ENCODE measurements at places on chromosomes 4 and X.

DNA sequence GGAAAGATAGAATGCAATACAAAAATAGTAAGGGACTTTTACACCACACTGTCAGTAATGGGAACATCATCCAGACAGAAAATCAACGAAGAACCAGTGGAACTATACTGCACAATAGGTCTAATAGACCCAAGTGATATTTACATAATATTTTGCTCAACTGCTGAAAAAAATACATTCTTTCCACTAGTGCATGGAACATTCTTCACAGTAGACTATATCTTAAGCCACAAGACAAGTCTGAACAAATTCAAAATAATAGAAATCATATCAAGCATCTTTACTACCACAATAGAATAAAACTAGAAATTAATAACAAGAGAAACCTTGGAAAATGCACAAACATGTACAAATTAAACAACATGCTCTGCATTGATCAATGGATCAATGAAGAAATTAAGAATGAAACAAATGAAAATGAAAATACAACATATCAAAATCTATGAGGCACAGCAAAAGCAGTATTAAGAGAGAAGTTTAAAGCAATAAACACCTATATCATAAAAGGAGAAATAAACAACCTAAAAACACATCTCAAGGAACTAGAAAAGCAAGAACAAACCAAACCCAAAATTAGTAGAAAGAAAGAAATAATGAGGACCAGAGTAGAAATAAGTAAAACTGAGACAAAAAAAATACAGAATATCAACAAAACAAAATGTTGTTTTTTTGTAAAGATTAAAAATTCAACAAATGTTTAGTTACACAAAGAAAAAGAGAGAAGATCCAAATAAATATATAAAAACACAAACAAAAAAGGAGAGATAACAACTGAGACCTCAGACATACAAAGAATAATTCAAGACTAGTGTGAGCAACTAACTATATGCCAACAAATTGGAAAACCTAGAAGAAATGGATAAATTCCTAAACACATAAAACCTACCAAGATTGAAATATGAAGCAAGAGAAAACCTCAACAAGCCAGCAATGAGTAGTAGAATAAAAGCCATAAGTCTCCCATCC, 51.5 kb upstream of the ANTXR2 start:
- no peak for DNase-seq

- no peak for DNase-seq
Observed at GRCh38 chr4:10605746-10606482, 78.7 kb downstream of the CLNK start.

GRCh38 chr4:86449746-86450588, 90.1 kb upstream of the MAPK10 start:
- no peak for DNase-seq

GRCh38 chr4:138851391-138852335, 163.9 kb upstream of the NOCT start:
- no peak for DNase-seq

- DNase-seq = no peak
Observed at GRCh38 chr4:145177906-145178538, 2.4 kb downstream of the OTUD4 start.

- DNase-seq = no peak
Observed at GRCh38 chr4:82594456-82594855, 32.7 kb upstream of the TMEM150C start.

- no peak for DNase-seq
Observed at GRCh38 chr4:158802914-158803313, 34.1 kb downstream of the FNIP2 start.

GRCh38 chr4:58502839-58503238, 1392.7 kb upstream of the IGFBP7 start:
- DNase-seq = no peak

GRCh38 chr4:168584321-168584771, 87.5 kb downstream of the PALLD start:
- no peak for DNase-seq

GRCh38 chr4:159770401-159770800, 667.5 kb downstream of the RAPGEF2 start:
- DNase-seq = no peak

- peak; percentile 56 for DNase-seq
Observed at GRCh38 chr4:39032218-39033085, at the start of gene TMEM156. Gene TMEM156, minus strand, starts transcription at chr4:39032409. Its CDS starts 96 bp downstream, at chr4:39032313.

GRCh38 chr4:145299380-145300076, 119.1 kb upstream of the OTUD4 start:
- DNase-seq = peak; percentile 35

- no peak for DNase-seq
Observed at GRCh38 chr4:154989511-154989910, 208.4 kb downstream of the RBM46 start.

GRCh38 chrX:144327495-144327894, 443.6 kb downstream of the UBE2NL start:
- no peak for DNase-seq

DNA sequence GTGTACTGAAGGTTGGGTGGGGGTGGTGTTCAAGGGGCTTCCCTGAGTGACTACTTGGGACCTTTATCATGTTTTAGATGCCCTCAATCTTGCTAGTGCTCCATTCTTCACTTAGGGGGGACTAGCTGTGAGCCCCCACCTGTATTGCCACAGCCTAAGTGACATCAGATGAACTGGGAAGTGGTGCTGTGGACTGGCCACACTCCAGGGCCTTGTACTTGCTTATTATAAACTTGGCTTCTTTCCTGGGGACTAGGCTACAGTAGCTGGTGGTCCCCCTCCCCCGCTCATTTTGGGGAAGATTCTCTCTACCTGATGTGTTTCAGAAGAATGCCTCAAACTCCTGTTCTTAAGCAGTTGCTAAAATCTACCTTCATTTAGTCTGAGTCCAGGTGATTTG, 46.7 kb upstream of the WDR1 start:
- no peak for DNase-seq

DNA sequence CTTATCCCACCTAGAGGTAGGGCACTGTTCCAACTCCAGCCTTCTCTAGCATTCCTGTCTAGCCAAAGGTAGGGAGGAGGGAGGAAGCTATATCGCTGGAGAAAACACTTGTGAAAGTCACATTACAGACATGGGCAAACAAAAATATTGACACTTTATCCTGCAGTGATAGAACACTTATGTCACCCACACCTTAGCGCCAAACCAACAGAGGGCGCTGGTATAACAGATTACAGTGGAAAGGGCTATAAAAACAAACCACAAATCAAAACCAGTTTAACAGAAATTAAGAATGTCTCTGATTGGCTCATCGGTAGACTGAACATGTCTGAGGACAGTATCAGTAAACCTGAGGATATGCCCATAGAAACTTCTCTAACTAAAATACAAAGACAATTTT, 451.3 kb downstream of the TLL1 start:
- DNase-seq = no peak

DNA sequence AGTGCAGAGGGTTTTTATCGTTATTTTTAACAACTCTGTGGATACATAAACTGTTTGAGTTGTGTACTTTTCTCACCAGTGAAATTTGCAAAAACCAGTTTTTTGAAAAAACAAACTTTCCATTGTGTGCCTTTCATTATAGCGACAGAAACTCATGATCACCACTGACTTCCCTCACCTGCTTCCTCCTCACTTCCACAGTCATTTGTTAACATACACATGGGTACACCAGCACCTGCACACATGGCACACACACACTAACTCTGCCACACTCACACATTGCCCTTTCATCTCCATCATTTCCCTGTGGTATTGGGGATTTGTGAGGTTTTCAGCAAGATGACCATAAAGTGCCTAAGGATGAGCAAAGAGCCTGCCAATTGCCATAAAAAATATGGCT, 20.6 kb downstream of the CLDN22 start:
- no peak for DNase-seq

- DNase-seq = no peak
Observed at GRCh38 chrX:143570782-143571181, 53.5 kb upstream of the SPANXN3 start.

DNA sequence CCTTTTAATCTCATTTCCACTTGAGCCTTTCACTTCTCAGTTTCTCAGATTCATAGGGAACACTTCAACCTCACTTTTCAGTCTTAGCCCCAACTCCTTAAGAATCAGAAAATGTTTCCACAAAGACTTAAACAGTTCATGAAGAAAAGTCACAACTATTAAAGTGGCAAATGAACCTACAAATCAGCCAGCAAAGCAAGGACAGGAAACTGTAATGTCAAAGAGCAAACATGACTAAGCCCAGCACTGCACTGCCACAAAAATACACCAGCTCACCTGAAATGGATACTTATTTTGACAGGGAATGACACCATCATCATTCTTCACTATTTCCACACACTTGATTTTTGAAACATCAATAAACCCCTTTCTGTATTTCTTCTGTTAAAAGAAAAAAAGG, 41.8 kb upstream of the TXK start:
- DNase-seq = no peak

DNA sequence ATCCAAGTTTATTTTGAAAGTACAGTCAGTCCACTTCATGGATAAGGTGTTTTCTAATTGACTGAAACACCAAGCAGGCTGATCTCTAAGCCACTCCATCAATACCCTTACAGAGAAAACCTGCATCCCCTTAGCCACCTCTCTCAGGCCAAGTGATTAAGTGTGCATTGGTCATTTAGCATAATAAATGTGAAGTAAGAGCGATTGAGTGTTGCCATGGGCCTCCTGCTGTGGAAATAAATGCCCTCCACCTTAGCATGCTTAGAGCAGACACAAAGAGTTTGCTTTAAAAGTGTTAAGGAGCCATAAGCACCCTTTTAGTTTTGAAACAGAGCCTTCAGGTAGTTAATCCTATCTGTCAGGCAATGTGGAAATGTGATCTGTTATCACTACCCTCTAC, 386.5 kb downstream of the GPAT3 start:
- no peak for DNase-seq

DNA sequence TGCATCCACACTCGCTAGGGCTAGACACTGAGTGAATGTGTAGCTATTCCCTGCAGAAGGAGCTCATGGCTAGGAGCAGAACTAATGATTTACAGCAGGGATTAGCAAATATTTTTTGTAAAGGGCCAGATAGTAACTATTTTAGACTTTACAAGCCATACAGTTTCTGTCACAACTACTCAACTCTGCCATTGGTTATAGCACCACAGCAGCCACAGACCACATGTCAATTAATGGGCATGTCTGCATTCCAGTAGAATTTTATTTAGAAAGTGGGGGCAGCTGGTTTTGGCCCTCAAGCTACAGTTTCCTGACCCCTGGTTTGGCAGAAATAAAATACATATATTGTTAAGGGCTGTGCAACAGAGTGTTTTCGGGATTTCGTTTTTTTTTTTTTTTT, 192.6 kb downstream of the FRMPD4 start:
- DNase-seq = no peak

DNA sequence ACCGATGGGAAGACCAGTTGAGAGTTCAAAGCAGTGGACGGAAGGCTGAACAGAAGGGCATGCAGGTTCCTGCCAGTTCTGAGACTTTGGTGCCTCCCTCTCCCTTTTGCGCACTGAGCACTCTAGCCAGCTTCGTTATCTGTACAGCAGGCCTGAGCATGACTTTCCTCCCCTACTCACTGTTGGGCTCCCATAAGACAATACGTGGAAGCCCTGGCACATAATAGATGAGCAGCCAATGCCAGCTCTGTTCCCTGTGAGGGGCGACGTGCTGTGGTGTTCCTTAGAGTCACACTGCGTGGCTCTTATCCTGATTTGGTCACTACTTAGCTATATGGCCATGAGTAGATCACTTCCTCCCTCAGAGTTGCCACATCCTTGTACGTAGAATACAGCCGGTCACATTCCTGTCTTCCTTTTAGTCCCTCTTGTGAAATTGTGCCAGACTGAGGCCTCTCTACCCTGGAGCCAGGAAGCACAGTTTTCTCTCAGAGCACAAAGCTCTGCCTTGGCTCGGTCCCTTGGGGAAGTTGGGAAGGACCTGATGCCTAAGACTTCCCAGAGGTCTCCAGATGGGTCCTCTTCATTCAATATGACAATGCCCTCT, 160.4 kb upstream of the MAMLD1 start:
- no peak for DNase-seq

GRCh38 chr4:181372014-181372413, 871.2 kb upstream of the TENM3 start:
- no peak for DNase-seq

GRCh38 chr4:168815379-168816345, 194.4 kb downstream of the CBR4 start:
- no peak for DNase-seq

- no peak for DNase-seq
Observed at GRCh38 chr4:8617486-8618040, 25.0 kb downstream of the CPZ start.

DNA sequence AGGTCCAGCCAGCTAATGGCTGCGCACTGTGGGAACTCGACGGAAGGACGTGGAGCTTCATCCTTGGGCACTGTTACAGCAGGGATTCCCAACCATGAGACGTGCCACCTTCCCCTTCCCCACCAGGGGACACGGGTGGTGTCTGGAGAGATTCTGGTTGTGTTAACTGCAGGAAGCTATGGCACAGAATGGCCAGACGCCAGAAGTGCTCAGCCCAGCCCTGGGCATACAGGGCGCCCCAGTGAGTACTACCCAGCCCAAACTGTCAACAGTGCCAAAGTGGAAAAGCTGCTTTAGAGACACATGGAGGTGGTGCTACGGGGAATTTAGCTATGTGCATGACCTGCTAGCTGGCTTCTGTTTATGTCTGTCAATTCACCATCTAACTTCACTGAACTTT, 32.8 kb downstream of the ACOX3 start:
- no peak for DNase-seq

- DNase-seq = no peak
Observed at GRCh38 chr4:187558391-187558790, 437.2 kb upstream of the ZFP42 start.

DNA sequence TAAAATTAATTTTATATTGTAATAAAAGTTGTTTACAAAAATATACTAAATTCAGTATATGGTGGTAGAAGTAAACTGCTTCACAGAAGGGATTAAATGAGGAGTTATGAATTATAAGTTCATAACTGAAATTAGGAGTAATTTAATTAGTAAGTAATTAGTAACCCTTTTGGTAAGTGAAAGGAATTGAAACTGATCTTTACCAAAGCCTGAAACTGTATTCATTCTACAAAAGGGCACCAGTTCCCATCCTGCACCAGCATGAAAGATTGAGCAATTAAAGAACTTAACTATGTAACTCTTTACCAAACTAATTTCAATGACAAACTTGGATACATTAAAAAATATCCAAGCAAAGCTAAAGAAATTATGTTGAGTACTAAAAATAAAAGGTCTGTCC, 8.2 kb downstream of the MED14 start:
- DNase-seq = no peak

DNA sequence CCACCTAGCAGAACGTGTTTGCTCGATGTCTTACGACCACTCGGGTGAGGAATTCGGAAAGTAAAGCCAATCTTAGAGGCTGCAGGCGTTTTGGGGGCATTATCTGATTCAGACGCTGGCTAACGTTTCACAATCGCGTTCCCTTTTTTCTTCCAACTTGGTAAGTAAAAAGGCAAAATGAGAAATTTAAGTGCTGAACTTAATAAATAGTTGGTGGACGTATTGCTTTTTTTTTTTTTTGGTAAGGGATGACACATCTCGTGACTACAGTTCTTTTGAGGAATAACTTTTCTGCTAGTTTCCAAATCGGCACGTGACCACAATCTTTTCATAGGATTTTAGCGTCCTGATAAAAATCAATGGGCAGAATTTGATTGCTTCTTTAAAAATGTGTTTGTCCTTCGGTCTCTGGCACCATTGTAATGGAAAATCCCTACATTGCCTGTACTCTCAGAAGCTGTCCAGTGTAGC, 848 bp downstream of the RAB9A start:
- DNase-seq = no peak

- DNase-seq = no peak
Observed at GRCh38 chr4:77921701-77922100, 59.1 kb downstream of the MRPL1 start.

GRCh38 chrX:9494771-9495170, 29.9 kb downstream of the TBL1X start:
- DNase-seq = no peak

GRCh38 chrX:118627084-118627758, 100.2 kb upstream of the IL13RA1 start:
- DNase-seq = peak; percentile 14
